Kasumi-1 (cell line): ENCODE measurements at places on chromosomes 3 and 15.

GRCh38 chr15:94453227-94453988 is 222.0 kb downstream of the MCTP2 start:
- DNase-seq = no peak

DNA sequence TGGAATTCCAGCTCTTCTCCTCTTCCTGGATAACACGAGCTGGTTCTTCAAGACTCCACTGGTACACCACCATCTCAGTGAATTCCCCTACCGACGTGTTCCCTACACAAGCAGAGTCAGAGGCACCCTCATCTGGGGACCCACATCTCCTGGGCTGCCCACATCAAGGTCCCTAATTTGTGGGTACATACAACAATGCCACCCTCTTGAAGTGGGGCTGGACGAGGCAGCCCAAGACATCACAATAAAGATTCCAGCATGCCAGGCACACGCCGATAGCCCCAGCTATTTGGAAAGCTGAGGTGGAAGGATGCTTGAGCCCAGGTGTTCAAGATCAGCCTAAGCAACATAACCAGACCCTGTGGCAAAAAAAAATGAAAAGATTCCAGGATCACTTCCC is 221.2 kb upstream of the LINGO1 start:
- no peak for DNase-seq

DNA sequence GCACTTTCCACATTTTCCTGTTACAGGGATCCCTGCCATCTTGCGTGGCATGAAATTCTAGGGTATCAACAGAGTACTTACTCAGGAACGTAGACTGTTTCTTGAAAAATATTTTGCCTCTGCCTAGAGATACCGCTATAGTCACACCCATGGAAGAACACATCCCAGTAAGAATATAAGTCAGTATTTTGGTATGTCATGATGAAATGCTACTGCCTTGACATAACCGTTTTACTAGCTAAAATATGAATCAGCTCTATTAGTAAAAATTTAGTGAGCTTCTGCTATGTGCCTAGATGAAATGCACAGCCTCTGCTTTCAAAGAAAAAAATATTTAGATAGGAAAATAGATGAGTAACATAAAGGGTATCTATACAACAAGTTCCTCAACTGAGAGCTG is 276.4 kb downstream of the TBC1D5 start:
- no peak for DNase-seq

- DNase-seq = no peak
Measured at GRCh38 chr15:63000706-63001105, 41.8 kb upstream of the TPM1 start.

DNA sequence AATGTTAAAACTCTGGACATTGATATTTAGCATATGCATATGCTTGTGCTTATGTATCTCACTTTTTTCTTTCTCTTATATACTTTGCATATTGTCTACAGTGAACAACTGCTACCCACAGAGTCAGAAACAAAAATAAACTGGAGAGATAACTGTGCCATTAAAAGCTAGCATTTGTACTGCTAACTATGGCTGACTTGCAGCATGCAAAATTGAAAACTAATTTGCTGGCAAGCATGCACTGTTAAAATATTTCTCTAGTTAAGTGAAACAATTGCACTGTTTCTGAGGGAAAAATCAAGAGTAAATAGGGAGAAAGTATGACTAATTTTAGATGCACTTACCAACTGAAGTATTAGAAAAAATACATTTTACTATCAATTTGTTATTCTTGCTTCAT is 177.8 kb downstream of the CBLB start:
- no peak for DNase-seq

- no peak for DNase-seq
Measured at GRCh38 chr15:31774045-31774444, 256.3 kb upstream of the CHRNA7 start.
